ENCODE measurements at places on chromosomes 2 and 18.

DNA sequence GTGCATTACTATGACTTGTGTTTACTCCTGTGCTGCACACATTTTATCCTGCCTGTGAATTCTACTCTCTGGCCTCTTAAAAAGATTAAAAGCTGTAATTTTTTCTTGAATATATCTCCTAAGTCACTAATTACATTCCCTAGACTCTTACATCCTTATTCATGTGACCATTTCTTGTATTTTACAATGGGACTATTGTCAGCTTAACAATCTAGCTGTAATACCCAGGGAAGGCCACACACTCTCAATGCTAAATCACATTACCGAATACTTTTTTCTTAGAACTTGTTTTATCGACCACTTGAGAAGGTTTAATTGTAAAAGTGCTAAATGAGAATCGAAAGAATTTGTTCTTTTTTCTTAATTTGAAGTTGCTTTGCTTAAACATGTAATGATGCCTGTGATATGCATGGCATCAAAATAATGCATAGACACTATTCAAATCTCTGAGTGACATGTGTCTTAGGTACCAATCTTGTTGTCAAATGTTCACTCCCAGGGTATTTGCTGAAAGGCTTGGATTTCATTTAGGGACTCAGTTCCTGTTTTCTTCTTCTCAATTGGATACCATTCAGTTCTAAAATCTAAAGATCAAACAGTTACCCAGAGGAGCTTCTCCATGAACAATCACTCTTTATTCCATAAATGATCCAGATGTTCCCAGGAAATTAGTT lies 498.5 kb downstream of the DPP10 start:
- H3K27ac ChIP-seq = no peak overlapping the region
- H3K27me3 ChIP-seq = no peaks in the 10 kb centered on the region
- no peaks in the 10 kb centered on the region for H3K4me1 ChIP-seq
- no peak for DNase-seq
- H3K4me3 ChIP-seq = no peak overlapping the region

DNA sequence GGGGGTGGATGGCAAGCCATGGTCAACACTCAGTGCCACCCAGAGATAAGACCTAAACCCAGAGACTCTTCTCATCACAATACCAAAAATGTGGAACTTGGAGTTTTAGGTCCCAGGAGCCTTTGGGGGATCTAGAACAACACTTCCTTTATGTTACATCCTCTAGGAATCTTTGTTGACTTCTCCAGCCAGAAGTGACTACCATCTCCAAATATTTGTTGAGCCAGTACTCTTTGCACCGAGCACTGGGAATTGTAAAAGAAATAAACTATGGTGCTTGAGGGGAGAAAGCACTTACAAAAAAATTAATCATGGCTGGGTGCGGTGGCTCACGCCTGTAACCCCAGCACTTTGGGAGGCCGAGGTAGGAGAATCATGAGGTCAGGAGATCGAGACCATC lies 120.0 kb upstream of the TMEM200C start:
- no peaks in the 10 kb centered on the region for H3K4me1 ChIP-seq
- no peak overlapping the region for H3K27ac ChIP-seq
- no peak overlapping the region for H3K4me3 ChIP-seq
- H3K36me3 ChIP-seq = no peaks in the 10 kb centered on the region
- H3K27me3 ChIP-seq = no peaks in the 10 kb centered on the region

- DNase-seq = no peak
- H3K4me3 ChIP-seq = no peak overlapping the region
- no peaks in the 10 kb centered on the region for H3K27me3 ChIP-seq
- no peaks in the 10 kb centered on the region for H3K36me3 ChIP-seq
- no peak overlapping the region for H3K27ac ChIP-seq
These were observed 29.3 kb downstream of the BCL2L11 start for GRCh38 chr2:111149882-111150455.

- no peak overlapping the region for H3K4me3 ChIP-seq
- H3K4me1 ChIP-seq = peaks cover 9% of the 10 kb centered on the region
- DNase-seq = no peak
- H3K27me3 ChIP-seq = no peaks in the 10 kb centered on the region
These were observed 25.5 kb downstream of the ZC3H8 start for GRCh38 chr2:112229348-112229747.

GRCh38 chr2:104597942-104598341 lies 256.0 kb upstream of the POU3F3 start:
- DNase-seq = no peak
- no peak overlapping the region for H3K4me3 ChIP-seq
- no peaks in the 10 kb centered on the region for H3K27me3 ChIP-seq

DNA sequence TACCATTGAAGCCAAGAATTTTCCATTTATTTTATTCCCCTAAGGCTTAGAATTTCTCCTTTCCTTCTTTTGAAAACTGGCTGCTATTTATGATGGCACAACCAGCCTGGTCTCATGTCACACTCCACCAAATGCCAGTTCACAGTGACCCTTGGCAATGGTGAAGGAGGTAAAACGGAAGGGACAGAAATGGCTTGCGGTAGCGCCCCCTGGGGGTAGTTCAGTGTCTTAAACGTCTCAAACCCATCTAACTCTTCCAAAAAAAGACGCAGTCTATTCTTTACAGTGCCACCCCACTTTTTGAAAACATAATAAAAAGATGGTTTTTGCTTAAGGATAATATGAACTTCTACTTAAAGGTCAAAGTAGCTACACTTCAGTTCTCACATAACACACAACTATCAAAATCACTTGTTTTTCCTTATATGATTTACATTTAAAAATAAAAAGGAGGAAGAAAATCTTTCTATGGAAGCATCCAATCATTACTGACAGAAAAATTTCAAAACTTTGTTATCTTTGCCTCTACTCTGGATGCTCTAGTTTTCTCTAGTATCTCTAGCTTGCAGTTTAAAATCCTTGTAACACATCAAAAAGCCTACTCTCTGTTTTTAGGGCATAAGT lies 28.0 kb downstream of the PNO1 start:
- no peak overlapping the region for H3K4me3 ChIP-seq
- no peak overlapping the region for H3K27ac ChIP-seq
- no peaks in the 10 kb centered on the region for H3K27me3 ChIP-seq

- DNase-seq = no peak
- no peaks in the 10 kb centered on the region for H3K27me3 ChIP-seq
- H3K36me3 ChIP-seq = no peaks in the 10 kb centered on the region
- H3K4me3 ChIP-seq = no peak overlapping the region
- no peaks in the 10 kb centered on the region for H3K4me1 ChIP-seq
- H3K27ac ChIP-seq = no peak overlapping the region
These were observed 105.4 kb downstream of the QPCT start for GRCh38 chr2:37449761-37450296.

GRCh38 chr2:98085649-98086048 lies 1.3 kb upstream of the VWA3B start:
- no peaks in the 10 kb centered on the region for H3K27me3 ChIP-seq
- H3K4me1 ChIP-seq = peaks cover 23% of the 10 kb centered on the region
- no peak overlapping the region for H3K4me3 ChIP-seq
- no peak overlapping the region for H3K27ac ChIP-seq
- DNase-seq = no peak

DNA sequence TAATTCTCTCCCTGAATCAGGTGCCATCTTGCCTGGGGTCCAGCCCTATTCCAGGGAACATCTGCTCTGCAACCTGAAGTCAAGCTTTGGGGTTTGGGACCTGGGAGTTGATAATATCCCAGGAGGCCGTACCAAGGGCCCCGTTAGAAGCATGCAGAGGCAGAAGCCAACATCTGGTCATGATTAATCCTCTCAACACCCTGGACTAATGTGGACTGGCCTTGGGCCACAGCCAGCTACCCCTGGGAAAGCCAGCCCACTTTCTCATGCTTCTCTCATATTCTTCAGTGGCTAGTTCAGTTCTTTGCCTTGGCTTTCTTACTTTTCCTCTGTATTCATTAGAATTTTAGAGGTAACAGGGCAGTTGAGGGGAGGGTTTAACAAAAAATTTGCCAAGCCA lies 515.6 kb upstream of the NRP2 start:
- no peak overlapping the region for H3K4me3 ChIP-seq
- H3K27ac ChIP-seq = no peak overlapping the region
- no peaks in the 10 kb centered on the region for H3K36me3 ChIP-seq
- no peak for DNase-seq
- H3K27me3 ChIP-seq = no peaks in the 10 kb centered on the region

DNA sequence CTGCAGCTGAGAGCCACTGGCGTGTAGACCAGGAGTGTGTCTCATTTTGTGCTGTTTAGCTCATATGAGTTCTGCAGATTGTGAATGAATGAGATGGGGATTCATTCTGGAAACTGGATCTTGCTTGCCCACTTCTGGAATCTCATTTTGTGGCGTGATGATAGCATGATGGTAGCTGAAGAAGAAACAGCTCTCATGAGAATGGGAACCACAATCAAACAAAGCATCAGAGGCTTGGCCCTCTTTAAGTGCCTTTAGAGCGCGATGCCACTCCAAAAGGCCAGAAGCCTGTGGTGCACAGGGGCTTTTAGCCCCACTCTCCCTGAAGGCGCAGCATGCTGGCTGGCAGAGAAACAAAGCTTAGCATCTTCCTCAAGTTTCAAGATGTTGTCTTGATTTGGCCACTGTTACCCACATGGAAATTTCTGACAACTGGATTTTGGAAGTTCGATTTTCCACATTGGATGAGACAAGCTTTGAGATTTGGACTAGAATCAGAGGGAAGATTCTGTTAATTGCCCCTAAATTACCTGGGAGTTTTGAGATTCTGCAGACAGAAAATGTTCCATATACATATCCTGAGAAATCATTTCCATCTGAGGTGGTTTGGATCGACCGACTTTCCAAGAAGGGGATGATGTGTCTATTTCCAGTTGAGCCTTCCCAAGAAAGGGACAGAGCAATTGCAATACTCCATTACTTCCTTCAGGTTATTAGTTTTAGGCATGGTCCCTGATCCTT lies 234.5 kb downstream of the VAPA start:
- no peak for DNase-seq
- H3K4me3 ChIP-seq = no peak overlapping the region
- no peak overlapping the region for H3K27ac ChIP-seq

- DNase-seq = no peak
- no peaks in the 10 kb centered on the region for H3K36me3 ChIP-seq
- H3K27ac ChIP-seq = no peak overlapping the region
- no peak overlapping the region for H3K4me3 ChIP-seq
These were observed 853.5 kb upstream of the SALL3 start for GRCh38 chr18:78126106-78126505.

DNA sequence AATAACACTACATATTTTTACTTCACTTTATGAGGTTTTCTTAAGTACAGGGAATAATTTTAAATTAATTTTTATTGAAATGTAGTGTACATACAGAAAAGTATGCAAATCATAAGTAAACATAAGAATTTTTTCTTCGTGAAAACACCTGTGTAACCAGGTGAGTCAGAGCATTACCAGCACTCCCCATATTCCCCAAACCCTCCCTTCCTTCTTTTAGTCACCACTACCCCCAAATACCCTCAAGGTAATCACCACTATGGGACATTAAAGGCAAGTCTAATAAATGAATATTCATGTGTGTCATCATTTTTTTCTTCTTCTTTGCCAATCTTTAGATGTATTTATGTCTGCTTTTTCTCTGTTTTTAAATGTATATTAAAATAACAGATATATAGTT lies 139.9 kb upstream of the LTBP1 start:
- no peak for DNase-seq
- no peak overlapping the region for H3K4me3 ChIP-seq
- H3K36me3 ChIP-seq = no peaks in the 10 kb centered on the region
- H3K27ac ChIP-seq = no peak overlapping the region

GRCh38 chr2:96832408-96832753 lies 11.4 kb downstream of the ANKRD23 start:
- no peak for DNase-seq
- H3K27me3 ChIP-seq = no peaks in the 10 kb centered on the region
- H3K27ac ChIP-seq = peak overlapping the region; percentile 40
- H3K4me1 ChIP-seq = peaks cover 27% of the 10 kb centered on the region
- H3K4me3 ChIP-seq = no peak overlapping the region

GRCh38 chr2:202870431-202871299 lies 901 bp downstream of the ICA1L start:
- H3K27me3 ChIP-seq = no peaks in the 10 kb centered on the region
- H3K27ac ChIP-seq = peak overlapping the region; percentile 72
- peak overlapping the region; percentile 80 for H3K4me3 ChIP-seq
- no peaks in the 10 kb centered on the region for H3K4me1 ChIP-seq
- no peaks in the 10 kb centered on the region for H3K36me3 ChIP-seq

GRCh38 chr2:222179592-222179991 lies 119.2 kb downstream of the PAX3 start:
- no peaks in the 10 kb centered on the region for H3K27me3 ChIP-seq
- no peak for DNase-seq
- no peaks in the 10 kb centered on the region for H3K36me3 ChIP-seq
- H3K27ac ChIP-seq = no peak overlapping the region
- no peaks in the 10 kb centered on the region for H3K4me1 ChIP-seq

DNA sequence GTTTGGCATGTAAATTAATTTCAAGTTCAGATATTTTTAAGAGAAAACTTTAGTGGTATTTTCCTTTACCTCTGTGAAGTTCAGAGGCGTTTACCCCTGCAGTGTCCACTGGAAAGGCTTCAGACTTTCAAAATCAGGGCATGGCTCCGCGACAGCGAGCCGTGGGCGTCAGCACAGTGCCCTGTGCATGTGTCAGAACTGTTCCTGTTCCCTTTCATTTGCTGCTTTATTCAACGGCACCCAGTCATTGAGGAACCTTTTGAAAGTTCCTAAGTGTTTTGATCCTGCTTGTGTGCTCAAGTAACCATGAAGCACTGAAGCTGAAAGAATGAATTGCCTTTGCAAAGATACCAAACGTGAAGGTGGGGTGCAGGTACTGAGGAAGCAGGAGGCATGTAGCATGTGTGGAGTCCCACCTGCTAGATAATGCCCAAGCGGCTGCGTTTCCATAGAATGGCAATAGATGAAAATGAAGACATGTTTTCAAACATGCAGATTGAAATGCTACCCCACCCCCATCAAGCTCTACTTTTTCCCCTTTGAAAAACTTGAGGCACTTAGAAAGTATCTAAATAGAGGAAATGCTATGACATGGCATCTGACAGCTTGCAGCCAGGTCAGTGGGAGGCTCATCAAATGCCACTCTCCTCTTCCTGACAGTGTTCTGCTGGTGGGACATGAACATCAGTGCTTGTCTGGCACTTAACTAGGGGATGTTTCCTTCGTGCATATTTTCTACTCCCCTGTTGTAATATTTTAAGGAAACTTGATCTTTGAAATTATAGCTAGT lies 148.6 kb downstream of the ZNF236 start:
- no peak overlapping the region for H3K4me3 ChIP-seq
- no peak overlapping the region for H3K27ac ChIP-seq
- H3K4me1 ChIP-seq = no peaks in the 10 kb centered on the region

GRCh38 chr2:169105476-169105875 lies 36.1 kb downstream of the DHRS9 start:
- H3K36me3 ChIP-seq = no peaks in the 10 kb centered on the region
- H3K4me1 ChIP-seq = no peaks in the 10 kb centered on the region
- H3K4me3 ChIP-seq = no peak overlapping the region
- no peak for DNase-seq
- no peak overlapping the region for H3K27ac ChIP-seq

DNA sequence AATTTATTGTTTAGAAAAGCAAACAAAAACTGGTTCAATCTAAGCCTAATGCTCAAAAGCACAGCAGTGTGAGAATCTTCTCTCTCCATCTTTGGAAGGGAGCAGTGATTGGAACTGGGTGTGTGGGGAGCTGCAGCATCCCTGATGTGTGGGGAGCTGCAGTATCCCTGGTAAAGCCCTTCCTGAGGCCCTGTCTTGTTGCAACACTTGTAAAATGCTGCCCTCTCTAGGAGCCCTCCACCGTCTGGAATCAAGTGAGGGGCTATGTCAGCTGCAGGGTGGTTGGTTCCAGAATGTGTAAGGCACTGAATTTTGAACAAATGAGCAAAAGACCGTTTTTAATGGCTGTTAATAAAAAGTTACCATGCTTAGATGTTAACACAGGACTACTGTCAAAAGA lies 147.7 kb upstream of the RAB12 start:
- H3K27me3 ChIP-seq = no peaks in the 10 kb centered on the region
- no peak for DNase-seq
- no peaks in the 10 kb centered on the region for H3K36me3 ChIP-seq
- no peak overlapping the region for H3K27ac ChIP-seq
- H3K4me1 ChIP-seq = no peaks in the 10 kb centered on the region
